ENCODE measurements at places on chromosomes 3 and 15. TPM values are rescaled to one million over a fixed set of nuclear protein-coding genes. Genes with fewer than 3 reads are reported as not detected.

DNA sequence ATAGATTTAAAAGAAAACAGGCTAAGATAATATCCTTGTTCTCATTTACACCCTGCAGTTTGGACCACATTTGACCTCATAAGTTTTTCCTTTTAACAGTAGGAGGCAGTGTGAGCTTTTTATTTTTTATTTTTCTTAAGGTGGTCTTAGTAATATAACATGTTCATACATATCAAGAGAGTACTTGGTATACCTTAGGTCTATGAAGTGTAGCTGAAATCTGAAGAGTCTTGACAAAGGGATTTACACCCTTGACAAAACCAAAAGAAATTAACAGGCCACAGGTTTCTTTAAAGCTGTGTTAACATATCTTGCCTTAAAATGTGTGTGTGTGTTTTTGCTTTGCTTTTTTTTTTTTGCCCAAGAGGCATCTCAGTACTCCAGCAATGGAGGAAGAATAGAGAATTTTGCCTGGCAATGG, 3.2 kb downstream of the RAP2B start:
- DNase-seq = no peak

DNA sequence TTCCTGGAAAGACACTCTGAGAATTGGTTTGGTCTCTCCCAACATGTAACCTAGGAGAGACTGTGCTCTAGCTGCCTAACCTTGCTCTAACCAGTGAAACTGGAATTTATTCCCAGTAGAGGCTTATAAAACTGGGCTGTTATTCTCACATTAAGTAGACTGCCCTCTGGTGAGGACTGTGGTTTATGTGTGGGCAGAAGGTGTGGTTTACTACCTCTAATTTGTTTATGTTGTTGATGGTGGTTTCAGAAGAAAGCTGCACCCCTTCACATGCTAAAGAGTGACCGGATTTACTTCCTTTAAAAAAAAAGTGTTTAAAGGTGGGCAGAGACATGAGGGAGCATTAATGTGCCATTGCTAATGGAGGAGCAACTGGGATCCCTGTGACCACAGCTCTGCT, 273.2 kb downstream of the MECOM start:
- DNase-seq = peak; percentile 2

DNA sequence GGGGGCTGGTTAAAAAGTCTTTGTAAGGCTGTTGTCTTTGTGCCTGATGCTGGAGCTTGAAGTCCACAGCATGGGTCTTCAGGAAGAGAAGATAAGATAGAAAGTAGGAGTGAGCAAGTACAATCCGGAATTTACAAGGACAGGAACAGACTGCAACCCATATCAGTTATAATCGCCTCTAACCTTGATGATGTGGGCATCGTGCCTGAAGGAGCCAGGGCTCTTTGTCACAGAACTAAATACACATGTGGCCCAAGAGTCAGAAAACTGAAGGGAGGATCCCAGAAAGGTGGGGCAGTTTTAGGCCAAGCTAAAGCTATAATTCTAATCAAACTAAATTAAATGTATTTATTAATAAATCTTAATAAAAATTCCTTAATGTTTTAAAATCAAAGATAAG, 132.2 kb downstream of the TMCO5A start:
- DNase-seq = no peak

- no peak for DNase-seq
These were observed 136.9 kb upstream of the PRICKLE2 start for GRCh38 chr3:64361962-64362735.

- no peak for DNase-seq
These were observed 72.0 kb downstream of the FAM43A start for GRCh38 chr3:194757647-194758061.

GRCh38 chr15:33068007-33068481, 126.5 kb downstream of the FMN1 start:
- peak; percentile 58 for DNase-seq

DNA sequence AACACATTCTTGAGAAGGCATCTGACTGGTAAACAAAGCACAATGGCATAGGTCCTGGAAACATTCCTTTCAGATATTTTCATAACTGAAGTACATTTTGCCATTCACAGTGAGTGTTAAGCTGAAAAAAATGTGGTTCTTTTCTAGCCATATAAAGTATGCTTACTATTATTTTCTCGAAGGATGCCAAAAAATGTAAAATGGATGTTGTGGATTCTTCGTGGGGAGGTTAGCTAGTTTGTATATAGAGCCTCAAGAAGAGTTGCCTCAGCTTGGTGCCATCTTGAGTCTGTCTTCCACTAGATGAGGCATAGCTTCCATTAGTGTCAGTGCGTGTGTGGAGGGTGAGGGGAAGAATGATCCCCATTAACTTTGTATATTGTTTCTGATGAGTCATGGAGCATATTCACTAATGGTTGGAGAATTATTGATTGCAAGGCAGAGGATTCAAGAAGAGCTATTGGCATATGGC, 4.1 kb downstream of the MBNL1 start:
- peak; percentile 90 for DNase-seq

The PARP15 gene
- total RNA-seq = not detected

The CHST13 gene
- total RNA-seq = not detected

The ATP10A gene
- 1.5 TPM for total RNA-seq

The HOMER2 gene
- total RNA-seq = 19.6 TPM
